Cerebellar nuclear complex (tissue), 1 donor: ENCODE measurements at places on chromosomes 6 and 20.

DNA sequence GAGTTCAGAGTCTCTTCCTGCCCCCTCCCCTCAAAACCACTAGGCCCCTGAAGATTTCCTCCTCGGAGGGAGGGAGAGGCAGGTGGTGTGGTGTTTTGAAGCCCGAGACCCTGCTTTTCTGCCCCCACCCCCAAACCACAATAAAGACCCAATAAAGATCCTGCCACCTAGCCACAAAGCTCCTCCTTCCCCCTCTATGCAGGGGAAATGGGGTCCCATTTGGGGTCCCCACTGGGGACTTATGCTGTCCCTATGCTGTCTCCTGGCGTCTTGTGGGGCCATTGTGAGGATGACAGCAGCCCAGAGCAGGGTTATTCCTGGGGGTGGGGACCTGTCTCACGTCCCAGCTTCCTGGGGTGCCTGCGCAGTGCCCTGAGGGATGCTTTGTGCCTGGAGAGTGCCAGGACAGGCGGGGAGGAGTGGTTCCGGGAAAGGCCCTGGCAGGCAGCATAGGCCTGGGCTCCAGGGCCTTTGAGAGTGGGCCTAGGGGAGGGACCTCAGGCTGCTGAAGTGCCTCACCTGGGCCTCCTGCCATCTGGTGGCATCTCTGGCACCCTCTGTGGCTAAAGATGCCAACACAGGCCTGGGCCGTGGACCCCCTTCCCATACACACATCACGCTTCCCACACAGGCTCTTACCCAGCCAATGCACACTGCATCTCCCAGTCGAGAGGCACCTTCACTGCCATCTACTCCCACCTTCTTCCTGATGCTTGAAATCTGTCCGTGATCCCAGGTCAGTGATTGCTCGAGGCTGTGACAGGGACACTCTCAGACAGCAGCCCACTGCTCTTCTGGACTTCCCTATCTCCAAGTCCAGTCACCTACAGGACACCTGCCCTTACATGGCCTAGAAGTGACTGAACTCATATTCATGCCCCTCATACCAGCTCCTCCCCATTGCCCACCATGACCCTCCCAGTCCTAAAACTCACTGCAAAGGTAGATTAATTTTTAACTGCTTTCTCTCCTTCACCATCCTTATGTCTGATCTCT, 7.9 kb upstream of the ARMC12 start:
- no peak for DNase-seq

GRCh38 chr6:33885132-33886057, 81.6 kb upstream of the MLN start:
- no peak for DNase-seq

- DNase-seq = no peak
These were observed 610.3 kb downstream of the RNF144B start for GRCh38 chr6:18997375-18997826.

DNA sequence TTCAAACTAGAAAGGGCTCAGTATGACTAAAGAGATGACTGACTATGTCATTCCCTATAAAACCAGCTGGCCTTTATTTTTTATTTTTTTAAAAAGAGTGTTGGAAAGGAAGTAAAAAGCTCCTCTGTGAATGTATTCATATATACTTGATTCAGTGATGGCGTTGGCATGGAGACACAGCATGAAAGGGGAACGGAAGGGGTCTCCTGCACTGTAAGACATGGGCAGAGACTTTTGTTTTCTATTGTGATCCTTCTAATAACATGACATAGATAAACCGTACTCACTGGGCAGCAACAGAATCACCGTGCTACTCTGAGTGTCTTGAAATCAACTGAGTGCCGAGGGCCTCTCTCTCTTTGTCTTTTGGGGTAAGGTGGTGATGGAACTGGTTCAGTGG, 228.1 kb upstream of the RIN2 start:
- DNase-seq = no peak

DNA sequence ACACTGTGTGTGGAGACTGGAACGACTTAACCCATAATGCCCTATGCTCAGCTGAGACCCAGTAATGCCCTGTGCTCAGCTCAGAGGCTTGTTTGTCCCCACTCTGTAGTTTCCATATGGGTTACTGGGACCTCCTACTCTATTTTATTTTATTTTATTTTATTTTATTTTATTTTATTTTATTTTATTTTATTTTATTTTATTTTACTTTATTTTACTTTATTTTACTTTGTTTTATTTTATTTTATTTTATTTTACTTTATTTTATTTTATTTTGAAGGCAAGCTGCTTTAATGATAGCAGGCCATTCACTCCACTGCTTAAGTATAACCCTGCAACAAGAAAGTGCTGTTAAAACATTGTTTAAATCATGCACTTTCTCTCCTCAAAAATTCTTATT, 603.4 kb upstream of the JAG1 start:
- no peak for DNase-seq

- DNase-seq = no peak
These were observed 35.9 kb downstream of the MOXD1 start for GRCh38 chr6:132365281-132365907.

DNA sequence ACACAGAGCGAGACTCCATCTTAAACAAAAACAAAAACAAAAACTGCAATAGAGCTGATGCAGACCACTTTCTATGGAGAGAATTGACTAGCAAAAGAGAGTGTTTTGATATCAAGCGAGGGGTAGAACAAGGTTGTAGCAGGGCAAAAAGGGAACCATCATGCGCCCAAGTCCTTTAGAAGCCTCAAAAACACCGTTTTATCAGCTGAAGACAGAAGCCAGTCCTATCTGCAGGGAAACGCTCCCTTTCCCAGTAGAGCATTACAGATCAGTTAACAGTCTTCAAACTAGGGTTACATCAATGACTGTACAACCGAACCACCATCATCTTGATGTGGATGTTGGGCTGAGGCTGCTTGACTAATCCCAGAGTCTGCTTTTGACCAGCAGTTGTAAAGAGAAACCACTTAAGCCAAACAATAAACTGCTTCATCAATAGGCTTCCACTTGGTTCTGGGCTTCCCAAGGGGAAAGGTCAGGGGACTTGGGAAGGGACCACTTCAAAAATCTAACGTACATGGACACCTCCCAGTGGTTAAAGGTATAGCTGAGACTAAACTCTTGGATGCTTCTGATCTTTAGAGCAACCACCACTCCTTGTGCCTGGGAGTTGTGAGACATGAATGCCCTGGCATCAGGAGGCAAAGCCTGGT, 59.6 kb upstream of the SPDEF start:
- no peak for DNase-seq

- DNase-seq = no peak
These were observed 39.9 kb upstream of the SAMD5 start for GRCh38 chr6:147468634-147469033.

- no peak for DNase-seq
These were observed 214.2 kb downstream of the TBC1D7 start for GRCh38 chr6:13113981-13114593.

- no peak for DNase-seq
These were observed at the start of gene HLA-DRA for GRCh38 chr6:32439602-32440214. Gene HLA-DRA, plus strand, starts transcription at chr6:32439887. Its CDS starts 64 bp downstream, at chr6:32439951.

DNA sequence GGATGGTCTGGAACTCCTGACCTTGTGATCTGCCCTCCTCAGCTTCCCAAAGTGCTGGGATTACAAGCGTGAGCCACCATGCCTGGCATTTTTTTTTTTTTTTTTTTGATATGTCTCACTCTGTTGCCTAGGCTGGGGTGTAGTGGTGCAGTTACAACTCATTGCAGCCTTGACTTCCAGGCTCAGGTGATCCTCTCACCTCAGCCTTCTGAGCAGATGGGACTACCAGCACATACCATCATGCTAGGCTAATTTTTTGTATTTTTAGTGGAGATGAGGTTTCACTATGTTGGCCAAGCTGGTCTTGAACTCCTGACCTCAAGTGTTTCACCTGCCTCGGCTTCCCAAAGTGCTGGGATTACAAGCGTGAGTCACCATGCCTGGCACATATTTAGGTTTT, 34.3 kb downstream of the PHF20 start:
- no peak for DNase-seq

- DNase-seq = no peak
These were observed 306.6 kb downstream of the FARS2 start for GRCh38 chr6:5567890-5568289.

DNA sequence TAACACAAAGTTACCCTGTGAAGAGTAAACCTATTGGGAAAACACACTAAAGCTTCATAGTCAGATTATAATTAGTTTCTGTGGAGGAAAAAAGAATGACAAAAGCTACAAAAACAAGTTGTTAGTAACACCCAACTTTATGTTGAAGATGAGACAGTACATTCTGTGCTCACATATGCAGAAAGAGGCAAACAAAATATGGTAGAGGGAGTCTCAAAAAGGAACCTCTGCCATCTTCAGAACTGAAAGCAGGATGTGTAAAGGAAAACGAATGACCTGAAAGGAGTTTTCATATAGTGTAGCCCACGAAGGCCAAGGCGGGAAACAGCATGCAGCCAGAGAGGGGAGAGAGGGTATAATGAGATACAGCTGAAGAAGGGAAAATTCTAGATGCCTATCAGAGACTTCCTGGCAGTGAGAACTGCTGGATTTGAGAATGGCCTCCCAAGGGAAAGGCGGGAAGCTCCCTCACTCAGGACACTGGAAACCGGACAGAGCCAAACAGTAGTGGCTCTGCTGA, 84.1 kb upstream of the HEY2 start:
- no peak for DNase-seq

DNA sequence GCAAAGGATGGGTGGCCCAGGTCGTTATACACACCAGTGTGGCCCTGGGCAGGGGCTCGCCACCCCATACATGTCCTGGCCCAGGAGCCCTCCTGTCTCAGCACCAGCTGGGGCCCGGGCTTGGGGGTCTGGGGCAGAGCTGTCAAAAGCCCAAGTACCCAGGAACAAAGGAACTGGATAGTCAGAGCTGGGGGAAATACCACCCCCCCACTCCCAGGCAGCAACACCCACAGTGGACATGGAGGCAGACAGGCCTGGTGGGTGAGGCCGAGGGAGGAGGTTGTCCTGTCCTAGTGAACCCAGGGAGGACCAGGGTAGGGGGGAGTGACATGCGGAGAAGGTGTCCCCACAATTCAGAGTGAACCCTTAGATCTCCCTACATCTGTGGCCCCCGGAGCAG, 406.5 kb downstream of the CDH4 start:
- DNase-seq = no peak

DNA sequence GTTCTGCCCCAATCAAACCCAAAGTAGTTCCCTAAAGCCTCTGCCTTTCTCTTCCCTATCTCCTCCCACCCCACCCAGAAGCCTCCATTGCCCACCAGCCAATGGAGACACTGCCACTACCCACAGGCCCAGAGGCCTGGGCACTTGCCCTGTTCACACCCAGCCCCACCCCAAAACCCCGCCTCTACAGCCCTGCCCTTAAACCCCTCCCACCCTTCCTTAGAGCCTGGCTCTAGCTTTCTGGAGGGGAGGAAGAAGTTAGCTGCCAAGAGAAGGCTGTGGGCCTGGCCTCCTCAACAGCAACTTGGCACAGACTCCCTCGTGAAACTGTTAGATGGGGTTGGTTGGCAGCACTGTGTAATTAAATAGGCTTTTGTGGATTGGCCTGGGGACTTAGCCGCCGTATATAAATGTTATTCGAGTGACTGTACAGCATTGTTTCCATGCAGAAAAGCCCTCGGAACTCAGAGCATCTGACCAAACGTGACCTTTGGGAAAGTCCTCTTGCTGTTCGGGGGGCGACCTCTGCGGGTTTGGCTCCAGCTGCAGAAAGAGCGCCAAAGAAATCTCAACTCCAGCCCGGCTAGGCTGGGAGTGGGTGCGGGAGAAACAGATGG, 31.4 kb downstream of the COL11A2 start:
- no peak for DNase-seq

GRCh38 chr6:100491952-100492670, 27.4 kb upstream of the SIM1 start:
- no peak for DNase-seq

DNA sequence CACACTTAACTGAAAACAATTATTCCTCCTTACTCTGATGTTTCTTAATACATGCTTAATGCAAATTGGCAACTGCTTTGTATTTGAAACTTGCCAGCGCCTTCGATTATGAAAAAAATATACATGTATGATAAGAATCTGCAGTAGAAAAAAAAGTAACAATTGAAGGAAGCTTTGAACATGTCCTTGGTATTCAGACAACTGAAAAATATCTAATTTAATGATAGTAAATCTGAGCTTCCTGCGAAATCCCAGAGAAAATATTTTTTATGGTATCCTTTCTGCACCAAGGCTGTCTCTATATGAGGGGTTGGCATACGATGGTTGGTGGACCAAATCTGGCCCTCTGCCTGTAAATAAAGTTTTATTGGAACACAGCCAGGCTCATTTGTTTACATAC, 186.2 kb downstream of the HDGFL1 start:
- no peak for DNase-seq

DNA sequence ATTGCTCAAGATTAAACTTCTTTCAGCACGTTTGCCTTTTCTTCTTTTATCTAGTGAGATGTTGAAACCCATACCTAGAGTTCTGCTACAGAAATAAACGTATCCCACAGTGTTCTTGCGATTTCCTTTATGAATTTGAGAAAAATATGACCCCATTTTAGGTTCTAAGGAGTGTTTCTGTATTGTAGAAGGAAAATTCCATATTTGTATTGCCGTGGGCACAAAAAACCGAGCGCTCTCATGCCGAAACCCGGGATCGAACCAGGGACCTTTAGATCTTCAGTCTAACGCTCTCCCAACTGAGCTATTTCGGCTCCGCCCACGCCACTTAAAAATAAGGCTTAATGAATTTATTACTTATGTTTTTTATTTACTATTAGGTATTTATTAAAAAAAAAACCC, 23.7 kb downstream of the ZNF311 start:
- DNase-seq = no peak
